ENCODE measurements at places on chromosomes 1 and 21.
A peak's percentile ranks its signal among the peaks of the same experiment; 100 is the strongest.

DNA sequence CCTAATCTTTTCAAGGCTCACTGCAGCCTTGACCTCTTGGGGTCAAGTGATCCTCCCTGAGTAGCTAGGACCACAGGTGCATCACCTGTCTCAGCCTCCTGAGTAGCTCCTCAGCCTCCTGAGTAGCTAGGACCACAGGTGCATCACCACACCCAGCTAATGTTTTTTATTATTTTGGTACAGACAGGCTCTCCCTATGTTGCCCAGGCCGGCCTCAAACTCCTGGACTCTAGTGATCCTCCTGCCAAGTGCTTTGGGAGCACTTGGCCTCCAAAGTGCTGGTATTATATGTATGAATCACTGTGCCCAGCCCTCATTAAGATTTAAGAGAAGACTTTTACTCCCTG, 58.5 kb upstream of the S1PR1 start:
- DNase-seq, result no peak

DNA sequence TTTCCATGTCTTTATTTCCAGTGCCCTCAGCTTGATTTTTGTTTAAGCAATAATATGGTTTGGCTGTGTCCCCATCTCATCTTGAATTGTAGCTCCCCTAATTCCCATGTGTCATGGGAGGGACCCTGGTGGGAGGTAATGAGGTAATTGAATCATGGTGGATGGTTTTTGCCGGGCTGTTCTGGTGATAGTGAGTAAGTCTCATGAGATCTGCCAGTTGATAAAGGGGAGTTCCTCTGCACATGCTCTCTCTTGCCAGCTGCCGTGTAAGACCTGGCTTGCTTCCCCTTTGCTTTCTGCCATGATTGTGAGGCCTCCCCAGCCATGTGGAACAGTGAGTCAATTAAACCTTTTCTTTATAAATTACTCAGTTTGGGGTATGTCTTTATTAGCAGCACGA, 559.6 kb upstream of the ADAMTS5 start:
- no peak for DNase-seq

DNA sequence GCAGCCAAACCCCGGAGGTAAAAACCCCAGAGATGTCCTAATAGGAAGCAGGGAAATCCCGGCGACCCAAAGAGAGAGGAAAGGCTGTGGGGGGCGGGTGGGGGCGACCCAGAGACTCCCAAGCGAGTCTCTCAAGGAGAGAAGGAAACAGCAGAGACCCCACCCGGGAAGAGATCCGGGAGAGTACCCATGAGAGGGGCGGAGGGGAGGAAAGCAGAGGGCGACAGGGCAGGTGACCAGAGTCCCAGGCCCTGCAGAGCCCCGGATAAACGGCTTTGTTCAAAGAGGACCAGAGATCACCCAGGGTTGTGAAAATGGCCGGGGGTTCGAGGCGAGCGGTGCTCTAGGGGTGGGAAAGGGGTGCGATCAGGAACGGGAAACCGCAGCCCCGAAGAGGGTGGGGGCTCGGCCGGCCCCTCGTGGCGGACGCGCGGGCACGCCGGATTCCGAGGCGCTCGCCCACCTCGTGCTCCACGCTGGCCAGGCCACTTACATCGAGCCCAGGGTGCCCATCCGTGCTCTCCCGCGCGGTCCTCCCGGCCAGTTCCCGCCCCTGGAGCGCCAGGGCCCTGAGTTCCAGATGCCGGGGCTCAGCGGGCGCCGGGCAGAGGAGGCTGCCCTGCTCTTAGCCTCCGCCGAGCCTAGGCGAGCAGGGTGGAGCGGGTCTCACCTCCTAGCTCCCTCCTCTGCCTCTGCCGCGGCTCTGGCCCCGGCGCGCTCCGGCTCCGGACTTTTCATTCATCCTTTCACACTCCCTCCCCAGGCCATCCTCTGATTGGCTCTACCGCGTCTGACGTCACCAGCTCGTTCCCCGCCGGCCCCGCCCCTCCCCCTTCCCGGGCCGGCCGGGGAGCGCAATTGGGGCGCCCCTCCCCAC, 52.3 kb downstream of the RHBG start:
- DNase-seq, result peak; percentile 66

DNA sequence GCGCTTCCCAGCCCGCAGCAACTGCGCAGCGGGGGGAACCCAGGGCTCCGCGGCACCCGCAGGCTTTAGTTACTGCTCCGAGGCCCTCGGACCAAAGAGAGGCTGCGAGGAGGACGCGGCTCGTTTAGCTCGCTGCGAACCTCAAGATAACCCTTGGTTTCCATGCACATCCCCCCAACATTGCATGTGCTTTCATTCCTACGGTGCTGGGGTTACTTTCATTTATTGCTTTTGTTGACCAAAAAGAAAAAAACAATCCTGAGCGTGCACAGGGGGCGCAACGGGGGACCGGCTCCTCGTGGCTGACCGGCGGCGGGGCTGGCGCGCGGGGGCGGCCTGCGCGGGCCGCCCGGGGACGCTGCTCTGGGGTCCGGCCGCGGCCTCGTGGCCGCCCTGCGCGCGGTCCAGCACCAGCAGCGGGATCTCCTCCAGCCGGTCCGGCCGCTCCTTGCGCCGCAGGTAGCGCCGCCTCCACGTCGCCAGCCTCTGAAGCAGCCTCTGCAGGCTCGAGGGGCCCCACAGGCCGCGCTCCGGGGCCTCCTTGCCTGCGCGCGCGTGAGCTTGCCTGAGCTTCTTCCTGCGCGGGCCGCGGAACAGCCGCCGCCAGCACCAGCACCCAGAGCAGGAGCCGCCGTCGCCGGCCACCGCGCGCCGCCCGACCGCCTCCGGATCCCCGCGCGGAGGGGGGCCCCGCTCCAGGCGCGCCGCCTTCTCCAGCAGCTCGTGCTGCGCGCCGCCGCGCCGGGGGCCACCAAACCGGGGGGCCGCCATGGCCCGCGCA, 77.4 kb downstream of the DESI2 start:
- DNase-seq, result peak; percentile 16

- DNase-seq, result peak; percentile 42
These were observed 1.1 kb downstream of the EEIG2 start for GRCh38 chr1:108560874-108561459.

DNA sequence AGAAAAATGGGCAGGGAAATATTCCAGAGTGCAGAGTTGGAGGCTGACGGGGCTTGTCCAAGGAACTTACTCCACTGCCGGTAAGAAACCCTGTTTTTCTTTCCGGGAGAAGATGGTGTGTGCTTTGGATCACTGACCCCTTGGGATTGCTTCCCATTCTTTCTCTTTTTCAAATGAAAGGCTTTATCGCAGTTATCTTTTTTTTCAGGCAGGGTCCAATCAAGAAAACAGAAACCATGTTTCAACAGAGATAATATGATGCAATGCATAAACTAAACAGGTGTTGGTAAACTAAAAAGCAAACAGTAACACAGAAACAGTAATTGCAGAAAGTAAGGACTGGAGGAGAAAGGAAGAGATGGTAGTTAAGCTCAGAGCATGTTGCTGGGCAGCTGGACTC, 145.1 kb downstream of the LYPLAL1 start:
- DNase-seq, result no peak

DNA sequence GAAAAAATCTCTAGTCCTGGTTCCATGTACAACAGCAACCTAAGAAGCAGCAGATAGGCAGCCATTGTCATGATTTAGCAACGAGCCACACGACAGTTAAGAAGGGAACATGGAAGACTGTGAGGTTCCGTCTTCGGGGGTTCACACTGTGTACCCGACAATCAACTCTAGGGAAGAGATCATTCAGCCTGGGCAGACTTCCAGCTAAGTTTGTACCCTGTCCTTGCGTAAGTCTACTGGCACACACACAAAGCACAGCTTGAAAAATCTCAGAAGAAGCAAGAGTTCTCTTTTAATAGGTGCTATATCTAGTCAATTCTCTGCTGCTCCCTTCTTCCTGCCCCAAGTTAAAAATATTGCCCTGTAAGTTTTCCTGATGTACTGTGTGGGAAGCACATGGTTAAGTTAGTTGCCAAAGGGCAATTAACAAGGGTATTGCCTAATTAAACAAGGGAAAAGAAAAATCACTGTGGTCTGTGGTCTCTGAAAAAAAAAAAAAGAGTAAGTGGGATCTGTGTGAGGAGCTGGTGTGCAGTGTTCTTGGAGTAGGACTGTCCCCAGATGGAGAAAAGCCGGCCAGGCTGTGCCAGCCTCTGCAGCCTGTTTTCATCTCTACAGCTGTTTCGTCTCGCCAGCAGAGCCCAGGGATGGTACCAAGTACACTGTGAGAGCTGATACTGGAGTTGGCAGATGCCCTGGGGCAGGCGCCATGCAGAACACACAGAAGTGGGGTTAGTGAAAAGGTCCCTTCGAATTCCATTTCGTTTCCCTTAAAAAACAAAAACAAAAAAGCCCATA, 6.4 kb upstream of the MYBPHL start:
- DNase-seq, result no peak

DNA sequence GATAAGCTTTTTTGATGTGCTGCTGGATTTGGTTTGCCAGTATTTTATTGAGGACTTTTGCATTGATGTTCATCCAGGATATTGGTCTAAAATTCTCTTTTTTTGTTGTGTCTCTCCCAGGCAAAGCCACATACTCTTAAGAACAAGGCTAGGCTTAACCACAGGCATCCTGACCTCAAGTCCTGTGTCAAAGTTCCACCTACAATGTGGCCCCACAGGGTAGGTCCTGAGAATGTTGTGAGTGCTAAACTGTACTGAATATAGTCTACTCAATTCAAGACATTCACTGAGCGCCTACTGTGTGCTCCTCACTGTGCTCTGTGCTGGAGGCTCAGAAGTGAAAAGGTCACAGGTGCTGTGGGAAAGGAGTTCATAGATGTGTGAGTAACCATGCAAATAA, 20.6 kb downstream of the DDAH1 start:
- DNase-seq, result no peak

DNA sequence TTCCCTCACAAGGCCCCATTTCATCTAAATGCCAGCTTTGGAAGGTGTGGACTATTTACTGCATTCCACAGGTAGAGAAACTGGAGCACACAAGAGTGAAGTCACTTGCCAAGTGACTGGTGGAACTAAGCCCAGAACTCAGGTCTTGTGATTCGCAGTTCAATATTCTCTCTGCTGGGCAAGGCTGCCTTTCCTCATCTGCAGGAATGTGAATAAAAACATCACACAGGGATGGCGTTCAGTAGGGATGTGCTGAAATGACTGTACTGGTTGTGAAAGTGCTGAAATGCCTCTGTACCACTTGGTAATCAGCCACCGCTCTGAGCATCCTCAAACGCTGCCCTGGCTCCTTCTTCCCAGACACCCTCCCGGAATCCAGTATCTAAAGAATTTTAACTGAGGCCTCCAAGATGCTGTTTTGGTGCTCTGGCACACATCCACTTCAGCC, 145.6 kb downstream of the HIVEP3 start:
- no peak for DNase-seq

- DNase-seq, result no peak
These were observed 31.3 kb downstream of the MAST2 start for GRCh38 chr1:45834689-45835088.

DNA sequence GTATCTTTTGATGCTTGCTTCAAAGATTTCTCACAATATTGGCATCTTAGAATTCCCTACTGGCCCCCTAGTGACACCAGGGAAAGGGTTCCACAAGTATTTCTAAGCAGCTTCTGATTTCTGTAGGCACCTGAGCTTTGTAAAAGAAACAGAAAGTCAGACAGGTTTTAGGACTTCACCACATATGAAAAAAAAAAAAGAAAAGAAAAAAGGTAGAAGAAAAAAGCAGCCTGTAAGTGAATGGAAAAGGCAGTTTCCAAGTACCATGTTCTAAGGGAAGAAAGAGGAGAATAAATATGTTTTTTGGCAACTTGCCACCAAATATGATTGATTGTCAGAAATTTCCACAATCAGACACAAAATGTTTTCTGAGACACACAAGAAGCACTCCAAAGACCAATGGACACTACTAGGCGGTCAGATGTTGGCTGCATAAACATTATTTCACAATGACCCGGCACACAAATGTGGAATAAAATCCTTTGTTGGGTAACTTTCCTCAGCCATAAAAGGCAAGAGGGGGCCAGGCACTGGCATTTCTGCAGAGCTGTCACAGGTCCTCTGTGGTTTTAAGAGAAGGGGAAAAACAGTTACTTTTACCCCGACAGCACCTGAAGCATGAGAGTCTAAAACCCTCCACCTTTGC, 12.7 kb upstream of the CPLANE2 start:
- DNase-seq, result no peak

GRCh38 chr1:61455400-61455799, 269.5 kb downstream of the TM2D1 start:
- no peak for DNase-seq

- DNase-seq, result peak; percentile 79
These were observed at the start of gene RIT1 for GRCh38 chr1:155911156-155912055. Gene RIT1, minus strand, starts transcription at chr1:155911349. Its CDS starts 588 bp downstream, at chr1:155910761.

DNA sequence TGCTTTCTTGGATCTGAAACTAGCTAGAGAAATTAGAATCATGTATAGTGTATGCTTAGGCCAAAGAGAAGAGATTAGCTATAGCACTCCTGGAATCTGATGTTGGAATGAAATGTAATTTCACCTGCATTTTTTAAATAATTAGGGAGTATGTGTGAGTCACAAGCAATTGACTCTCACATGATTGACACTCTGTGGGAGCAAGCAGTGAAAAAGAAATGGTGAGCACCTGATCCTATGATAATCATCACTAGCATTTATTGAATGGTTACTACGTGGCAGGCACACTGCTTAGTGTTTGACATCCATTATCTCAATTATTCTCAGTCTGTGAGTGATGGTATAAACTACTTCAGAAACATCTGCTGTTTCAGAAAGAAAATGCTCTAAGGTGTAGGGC, 176.6 kb downstream of the NRIP1 start:
- no peak for DNase-seq

DNA sequence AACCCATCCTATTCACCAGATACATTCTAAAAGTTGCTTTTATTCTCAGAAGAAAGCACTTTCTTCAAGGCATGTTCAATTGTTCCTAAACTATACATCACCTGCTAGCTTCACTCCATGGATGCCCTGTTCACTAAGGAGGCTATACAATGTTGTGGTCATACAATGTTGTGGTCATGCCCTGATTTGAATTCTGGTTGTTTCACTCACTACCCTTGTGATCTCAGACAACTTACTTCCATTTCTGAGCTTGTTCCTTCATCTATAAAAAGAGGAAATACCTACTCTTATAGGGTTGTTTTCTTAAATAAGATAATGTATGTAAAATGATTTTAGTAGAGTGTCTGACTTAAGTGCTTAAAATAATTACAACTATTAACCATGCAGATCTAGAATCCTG, 19.7 kb downstream of the EDEM3 start:
- no peak for DNase-seq

GRCh38 chr1:235588916-235589515, 60.6 kb downstream of the GNG4 start:
- DNase-seq, result no peak

DNA sequence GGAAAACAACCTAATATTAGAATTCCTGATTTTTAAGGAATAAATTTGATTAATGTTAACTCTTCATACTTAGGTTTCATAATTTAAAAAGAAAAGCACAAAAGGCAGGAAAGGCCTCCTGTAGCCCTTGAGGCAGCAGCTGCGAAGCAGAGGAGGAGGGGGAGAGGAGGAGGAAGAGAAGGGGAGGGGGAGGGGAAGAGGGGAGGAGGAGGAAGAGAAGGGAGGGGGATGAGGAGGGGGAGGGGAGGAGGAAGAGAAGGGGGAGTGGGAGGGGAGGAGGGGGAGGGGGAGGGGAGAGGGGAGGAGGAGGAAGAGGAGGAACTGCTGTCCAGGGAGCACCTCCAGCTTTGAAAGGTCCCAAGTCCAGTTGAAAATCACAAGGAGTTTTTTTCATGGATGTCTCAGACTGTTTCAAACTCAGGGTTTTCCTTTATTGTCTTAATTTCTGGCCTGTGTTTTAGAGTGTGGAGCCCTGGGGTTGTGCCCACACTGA, 35.1 kb upstream of the DIP2A start:
- no peak for DNase-seq

All from activated T-helper 2 cell treated with anti-CD3 and anti-CD28 coated beads, Interferon-gamma antibody, Interleukin-2, Interleukin-4, amounts not matched to agents 10 μg/mL and 5 μg/mL and 100 μg/mL, durations not matched to agents 14 hours and 24 hours and 36 hours (primary cell).